ENCODE measurements at places on chromosomes 1 and 21.

- peak; percentile 65 for DNase-seq
Measured at GRCh38 chr1:25037174-25038074, 107.3 kb upstream of the RUNX3 start.

DNA sequence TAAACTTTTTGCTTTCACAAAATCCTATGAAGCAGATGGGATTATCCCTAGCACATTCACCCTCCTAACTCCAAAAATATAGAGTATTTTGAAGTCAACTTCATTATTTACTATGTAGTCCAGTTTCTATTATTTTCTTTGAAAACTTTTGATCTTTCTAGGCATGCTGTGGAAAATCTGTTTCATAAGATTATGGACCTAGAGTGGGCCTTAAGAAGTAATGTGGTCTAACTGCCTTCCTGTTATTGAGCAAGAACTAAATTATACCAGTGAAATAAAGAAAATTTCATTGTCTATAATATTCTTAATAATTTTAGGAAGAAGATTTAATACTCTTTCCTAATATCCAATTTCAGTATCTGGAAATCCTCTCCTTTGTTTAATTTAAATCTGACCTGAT lies 58.1 kb downstream of the PRKACB start:
- DNase-seq, result no peak

- DNase-seq, result peak; percentile 70
Measured at GRCh38 chr21:26846036-26846931, 1.1 kb upstream of the ADAMTS1 start.

- DNase-seq, result no peak
Measured at GRCh38 chr1:119485201-119485600, 21.8 kb upstream of the HSD3B1 start.

GRCh38 chr1:202061055-202061454 lies 50.7 kb downstream of the ELF3 start:
- no peak for DNase-seq

- peak; percentile 21 for DNase-seq
Measured at GRCh38 chr1:56448529-56449300, 130.6 kb downstream of the PLPP3 start.

- no peak for DNase-seq
Measured at GRCh38 chr1:23456226-23456625, 27.8 kb downstream of the ASAP3 start.

- no peak for DNase-seq
Measured at GRCh38 chr1:219537223-219537631, 75.7 kb downstream of the ZC3H11B start.

- DNase-seq, result no peak
Measured at GRCh38 chr1:87051965-87052364, 137.5 kb downstream of the HS2ST1 start.

DNA sequence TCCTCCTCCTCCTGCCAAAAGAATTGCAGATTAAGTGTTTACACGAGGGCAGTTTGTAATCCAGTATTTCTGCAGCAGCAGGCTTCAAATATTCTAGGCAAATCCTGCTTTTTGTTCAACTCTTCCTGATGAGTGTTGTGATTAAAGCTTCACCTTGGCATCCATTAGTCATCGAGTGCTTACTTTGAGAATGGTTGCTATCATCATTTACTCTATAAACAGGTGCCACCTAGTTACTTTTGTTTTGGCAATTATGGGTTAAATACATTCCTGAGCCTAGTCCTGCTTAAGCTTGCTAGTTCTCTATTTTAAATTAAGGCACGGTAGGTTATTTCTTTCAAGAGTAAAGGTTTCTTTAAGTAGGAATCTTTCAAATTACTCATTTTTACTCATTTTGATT lies 20.3 kb downstream of the PDC start:
- DNase-seq, result no peak

GRCh38 chr1:37286881-37287280 lies 187.5 kb upstream of the ZC3H12A start:
- DNase-seq, result no peak

DNA sequence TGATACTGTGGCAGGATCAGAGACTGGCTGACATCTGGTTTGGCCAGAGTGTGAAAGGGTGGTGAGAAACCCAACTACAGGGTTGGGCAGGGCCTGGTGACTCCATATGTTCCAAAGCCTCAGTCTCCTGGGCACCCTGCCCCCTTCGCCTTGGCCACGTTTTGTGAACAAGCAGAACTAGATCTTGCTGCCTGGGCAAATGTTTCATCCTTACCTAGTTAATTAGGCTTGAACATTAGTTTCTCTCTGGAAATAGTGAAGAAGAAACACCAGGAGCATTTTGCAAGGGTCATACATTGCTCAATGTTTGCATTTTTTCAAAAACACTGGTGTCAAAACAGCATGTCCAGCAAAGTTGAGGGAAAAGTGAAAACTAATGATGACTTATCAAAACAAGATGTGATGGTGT lies 60.5 kb downstream of the MAP3K7CL start:
- DNase-seq, result peak; percentile 19

DNA sequence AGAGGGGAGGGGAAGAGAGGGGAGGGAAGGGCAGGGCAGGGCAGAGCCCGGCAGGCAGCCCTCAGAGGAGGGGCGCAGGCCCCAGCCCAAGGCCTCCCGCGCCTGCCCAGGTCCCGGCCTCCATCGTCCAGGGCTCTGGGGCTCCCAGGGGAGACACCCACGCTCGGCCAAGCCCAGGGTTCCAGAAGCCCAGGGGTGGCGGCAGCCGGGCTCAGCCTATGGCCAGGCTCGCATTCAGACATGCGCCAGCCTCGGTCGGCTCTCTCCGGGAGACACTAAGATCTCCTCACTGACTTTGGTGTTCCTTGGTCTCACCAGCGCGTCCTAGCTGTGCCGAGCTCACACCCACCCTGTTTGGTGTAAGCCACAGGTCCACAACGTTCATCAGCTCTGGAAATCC lies 7.1 kb upstream of the ANKRD65 start:
- no peak for DNase-seq

DNA sequence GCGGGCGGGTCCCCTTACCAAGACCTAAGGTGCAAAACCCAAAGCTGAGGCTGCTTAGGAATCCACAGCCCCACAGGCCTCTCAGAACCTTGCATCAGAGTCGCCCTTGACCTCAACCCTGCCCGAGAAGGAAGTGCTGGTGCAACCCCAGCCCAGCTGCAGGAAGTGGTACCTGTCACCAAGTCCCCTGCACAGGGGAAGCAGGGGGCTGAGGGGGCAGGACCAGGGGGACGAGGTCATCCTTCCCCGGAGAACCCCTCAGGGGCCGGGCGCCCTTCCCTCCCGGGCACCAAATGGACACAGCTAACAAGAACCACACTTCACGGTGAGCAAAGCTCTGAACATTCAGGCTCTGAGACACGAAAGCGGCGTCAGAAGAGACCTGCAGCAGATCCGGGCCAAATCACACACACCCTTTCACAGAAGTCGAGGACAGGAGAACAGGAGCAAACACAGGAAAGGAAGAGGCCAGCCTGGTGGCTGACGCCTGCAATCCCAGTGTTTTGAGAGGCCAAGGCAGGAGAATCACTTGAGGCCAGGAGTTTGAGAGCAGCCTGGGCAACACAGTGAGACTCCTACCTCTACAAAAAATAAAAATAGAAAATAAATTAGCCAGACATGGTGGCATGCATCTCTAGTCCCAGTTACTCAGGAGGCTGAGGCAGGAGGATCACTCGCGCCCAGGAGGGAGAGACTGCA lies 6.4 kb downstream of the ITGB2 start:
- DNase-seq, result no peak

- DNase-seq, result no peak
Measured at GRCh38 chr1:151519667-151520066, 8.5 kb downstream of the CGN start.

DNA sequence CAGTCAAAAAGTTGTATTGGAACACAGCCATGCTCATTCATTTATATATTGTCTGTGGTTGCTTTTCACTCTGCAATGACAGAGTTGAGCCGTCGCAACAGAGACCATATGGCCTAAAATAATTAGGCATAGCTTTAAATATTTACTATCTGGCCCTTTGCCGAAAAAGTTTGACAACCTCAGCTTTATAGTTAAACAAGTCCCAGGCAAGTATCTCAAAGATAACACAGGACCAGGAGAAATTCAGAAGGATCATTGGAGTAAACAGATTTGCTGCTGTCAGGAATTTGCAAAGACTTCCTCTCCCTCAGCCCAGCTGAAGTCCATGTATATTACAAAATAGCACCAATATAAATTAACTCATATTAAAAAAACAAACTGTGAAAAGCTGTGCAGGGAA lies 34.4 kb downstream of the NID1 start:
- DNase-seq, result no peak

DNA sequence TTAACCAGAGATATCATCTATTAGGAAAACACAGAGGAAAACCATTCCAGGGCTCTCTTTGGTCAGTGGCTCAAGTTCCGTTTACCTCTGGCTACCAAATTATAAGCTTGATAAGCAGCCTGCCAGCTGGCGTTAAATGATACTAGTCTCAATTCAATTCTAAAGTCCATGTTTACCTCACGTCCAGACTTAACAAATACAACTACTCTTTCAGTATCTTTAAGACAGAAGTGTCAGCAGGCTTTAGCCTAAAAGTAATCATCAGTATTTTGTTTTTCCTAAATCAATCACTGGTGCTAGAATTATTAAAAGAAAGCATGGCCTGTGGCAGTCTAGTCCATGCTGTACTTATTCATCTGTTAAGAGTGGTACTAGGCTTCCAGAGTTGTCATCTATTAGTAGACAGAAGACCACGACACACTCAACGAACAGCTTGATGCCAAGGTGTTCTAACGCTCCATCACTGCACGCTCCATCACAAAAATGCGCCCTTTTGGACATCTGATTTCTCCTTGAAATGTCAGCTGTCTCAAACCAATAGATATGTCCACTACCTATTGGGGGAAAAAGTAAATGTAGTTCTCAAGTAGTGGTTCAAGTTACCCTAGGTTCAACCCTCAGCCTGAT lies 1.5 kb downstream of the IVNS1ABP start:
- no peak for DNase-seq

- DNase-seq, result peak; percentile 42
Measured at GRCh38 chr21:36209626-36210171, 53.1 kb downstream of the DOP1B start.

GRCh38 chr21:38494703-38495102 lies 3.6 kb downstream of the ERG start:
- no peak for DNase-seq

- DNase-seq, result no peak
Measured at GRCh38 chr1:67847466-67847865, 14.2 kb upstream of the GNG12 start.

DNA sequence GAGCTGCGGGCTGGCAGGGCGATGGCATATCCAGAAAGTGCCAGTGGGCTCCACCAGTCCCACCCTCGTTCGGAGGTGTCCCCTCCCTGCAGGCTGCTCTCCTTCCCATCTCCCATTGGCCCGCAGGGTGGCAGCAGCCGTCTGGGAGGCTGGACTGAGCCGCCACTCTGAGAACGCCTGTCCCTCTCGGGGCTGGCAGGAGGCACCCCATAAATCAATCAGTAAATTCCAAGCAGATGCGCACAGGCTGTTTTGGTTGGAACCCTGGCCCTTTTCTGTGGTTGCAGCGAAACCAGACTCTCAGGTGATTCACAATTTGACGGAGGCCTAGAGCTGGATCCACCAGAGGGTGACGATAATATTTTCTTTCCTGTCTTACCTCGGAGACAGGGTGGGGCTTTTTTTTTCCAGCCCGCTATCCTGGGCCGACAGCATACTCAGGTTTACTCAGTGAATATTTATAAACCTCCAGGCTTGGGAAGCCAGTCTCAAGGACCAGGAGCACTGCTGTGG lies 99.7 kb downstream of the GLIS1 start:
- DNase-seq, result peak; percentile 68

DNA sequence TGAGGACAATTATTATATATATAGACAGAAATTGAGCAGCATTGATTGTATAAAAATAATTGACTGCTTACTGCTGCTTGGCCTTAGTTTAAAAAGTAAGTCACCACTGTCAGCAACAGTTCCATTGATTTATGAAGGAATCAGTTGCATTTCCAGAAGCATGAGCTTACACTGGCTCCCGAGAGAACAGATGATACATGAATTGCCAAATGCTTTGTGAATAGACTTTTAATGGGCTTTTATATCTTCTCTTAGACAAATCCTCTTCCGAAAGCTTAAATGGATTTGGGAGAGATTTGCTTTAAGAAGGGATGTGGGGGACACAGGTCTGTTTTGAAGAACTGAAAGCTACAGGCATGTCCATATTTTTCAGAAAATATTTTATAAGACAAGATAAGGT lies 7.5 kb downstream of the FHAD1 start:
- DNase-seq, result no peak

DNA sequence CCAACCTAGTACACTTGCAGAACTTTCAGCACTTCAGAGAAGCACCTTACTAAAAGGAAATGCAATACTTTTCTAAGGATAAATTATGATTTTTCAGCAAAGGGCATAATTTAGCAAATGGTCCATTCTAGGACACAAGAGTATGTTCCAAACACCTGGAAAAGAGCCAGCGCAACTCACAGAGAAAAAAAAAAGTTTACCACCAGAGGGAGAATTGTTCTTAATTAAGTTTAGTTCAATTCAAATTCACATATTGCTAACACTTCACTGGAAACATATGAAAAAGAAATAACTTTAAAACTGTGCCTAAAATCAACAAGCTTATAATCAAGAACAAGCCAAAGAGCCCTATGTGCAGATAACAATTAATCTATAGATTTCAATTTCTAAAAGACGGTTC lies 338.1 kb downstream of the SEC16B start:
- DNase-seq, result no peak

GRCh38 chr1:178417858-178418257 lies 78.9 kb downstream of the CLEC20A start:
- DNase-seq, result peak; percentile 40

DNA sequence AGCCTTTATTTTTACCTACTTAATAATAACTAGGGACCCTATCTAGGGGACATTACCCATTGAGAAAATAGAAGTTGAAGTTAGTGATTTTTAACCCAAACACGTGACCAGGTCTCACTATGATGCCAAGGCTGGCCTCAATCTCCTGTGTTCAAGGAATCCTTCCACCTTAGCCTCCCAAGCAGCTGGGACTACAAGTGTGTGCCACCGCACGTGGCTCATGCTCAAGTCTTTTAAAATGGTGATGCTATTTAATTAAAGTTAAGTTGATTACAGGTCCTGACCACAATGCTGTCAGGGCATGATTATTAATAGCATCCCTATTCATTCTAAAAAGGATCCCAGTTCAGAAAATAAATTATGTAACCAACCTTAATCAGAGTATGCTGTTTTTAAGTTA lies 25.0 kb downstream of the FUBP1 start:
- no peak for DNase-seq

- DNase-seq, result no peak
Measured at GRCh38 chr1:84089465-84089864, 54.6 kb upstream of the PRKACB start.

- no peak for DNase-seq
Measured at GRCh38 chr1:87208931-87209330, 119.7 kb upstream of the LMO4 start.

- DNase-seq, result no peak
Measured at GRCh38 chr1:23726686-23727085, 16.6 kb upstream of the ELOA start.

DNA sequence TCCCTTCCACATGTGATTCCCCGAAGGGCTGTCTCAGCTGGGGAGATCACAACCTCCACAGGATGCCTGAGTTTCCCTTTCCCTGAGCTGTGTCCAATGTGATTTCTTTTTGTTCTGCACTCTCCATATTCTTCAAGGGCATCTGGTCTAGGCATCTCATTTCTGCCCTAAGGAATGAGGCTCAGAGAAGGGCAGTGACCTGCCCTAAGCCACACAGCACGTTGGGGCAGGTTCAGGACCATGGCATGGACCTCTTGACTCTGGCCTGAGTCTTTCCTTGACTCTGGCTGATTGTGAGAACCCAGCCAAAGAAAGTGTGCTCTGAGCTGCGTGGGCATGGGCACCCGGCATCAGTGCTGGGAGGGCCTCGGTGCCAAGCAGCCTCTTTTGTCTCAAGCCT lies 590.3 kb downstream of the PTPRU start:
- DNase-seq, result no peak

GRCh38 chr1:94821636-94822305 lies 1.6 kb downstream of the SLC44A3 start:
- no peak for DNase-seq
